DMS79 treated with DMSO at 0.1 percent for 48 hours (cell line): ENCODE measurements at places on chromosomes 1 and 21.

- DNase-seq = no peak
Observed at GRCh38 chr1:54153535-54154439, 987 bp upstream of the CDCP2 start.

DNA sequence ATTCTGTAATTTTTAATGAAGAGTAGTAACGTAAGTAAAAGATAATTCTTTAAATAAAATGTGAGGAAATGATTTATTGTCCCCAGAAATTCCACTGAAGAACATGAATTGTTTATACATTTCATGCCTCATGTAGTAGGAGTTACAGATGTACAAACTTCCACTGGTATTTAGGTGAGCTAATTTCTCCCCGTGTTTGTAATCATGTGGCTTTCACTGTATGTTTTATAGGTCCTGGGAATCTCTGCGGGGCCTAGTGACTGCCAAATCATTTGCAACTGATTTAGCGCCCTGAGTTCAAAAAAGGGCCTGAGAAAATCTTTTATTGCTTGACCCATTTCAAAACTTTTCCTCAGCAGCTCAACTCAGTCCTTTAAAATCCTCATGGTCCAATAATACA is 30.5 kb upstream of the FASLG start:
- no peak for DNase-seq

DNA sequence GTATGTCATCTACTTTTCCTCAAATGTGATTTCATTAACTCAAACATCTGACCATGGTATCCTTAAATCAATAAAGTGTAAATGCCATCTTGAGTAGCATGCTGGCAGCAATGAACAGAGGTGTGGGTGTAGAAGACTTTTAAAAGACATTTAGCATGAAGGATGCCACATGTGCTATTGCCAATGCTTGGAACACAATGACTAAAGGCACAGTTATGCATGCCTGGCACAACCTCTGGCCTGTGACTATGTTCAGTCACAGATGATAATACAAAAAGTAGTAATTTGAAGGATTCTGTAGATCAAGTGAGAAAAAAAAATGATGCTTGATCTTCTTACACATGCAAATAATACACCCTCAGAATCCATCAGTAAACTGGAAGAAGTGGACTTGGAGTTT is 938.9 kb upstream of the ADGRL4 start:
- DNase-seq = no peak

DNA sequence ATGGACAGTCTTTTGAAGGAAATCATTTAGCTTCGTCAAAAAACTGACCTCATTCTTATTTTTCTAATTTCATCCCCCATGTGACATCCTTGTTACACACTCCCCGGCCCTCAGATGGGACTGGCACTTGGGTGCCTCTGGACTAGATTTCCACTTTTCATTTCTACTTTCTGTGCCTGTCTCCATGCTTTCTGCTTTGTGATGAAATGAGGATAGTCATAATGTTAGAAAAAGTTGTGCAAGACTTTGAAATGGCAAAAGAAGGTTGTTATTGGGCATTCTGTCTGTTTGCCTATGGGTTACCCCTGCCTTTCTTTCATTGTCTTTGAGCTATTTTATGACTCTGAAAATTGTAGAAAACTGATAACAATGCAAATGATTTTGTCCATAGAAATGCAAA is 54.9 kb downstream of the MDM4 start:
- DNase-seq = no peak
